Heart left ventricle (tissue), 16 donors: ENCODE measurements at places on chromosomes 7 and 10. TPM values are rescaled to one million over a fixed set of nuclear protein-coding genes. Genes with fewer than 3 reads are reported as not detected.

- DNase-seq, result no peak
Measured at GRCh38 chr10:110118891-110119621, 88.3 kb upstream of the MXI1 start.

GRCh38 chr7:90648834-90649233, 52.7 kb downstream of the CDK14 start:
- no peak for DNase-seq

- no peak for DNase-seq
Measured at GRCh38 chr7:2108501-2109250, 124.1 kb downstream of the MAD1L1 start.

- DNase-seq, result no peak
Measured at GRCh38 chr10:118842843-118843624, 88.3 kb upstream of the CACUL1 start.

DNA sequence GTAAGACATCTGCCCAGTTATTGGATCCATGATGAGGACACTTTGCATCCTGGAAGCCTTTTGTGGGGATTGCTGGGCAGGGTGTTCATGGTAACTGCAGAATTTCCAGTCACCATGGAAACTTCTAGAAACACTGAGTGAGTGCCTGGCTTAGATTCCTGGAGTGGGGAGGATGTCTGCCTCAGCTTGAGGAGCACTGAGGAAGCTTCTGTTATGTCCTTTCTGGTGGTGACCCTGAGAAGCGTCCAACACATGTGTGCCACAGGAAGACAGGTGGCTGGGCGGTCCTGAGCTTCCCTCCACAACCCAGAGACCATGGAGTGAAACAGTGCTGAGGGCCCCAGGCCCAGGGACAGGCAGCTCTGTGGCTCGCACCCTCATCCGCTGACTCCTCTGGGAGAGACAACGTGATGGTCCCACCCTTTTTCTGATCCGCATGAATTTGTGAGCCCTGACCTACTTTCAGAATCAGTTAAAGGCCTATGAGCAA, 191.8 kb upstream of the CXCL12 start:
- DNase-seq, result no peak

GRCh38 chr7:26375726-26376174, 84.1 kb downstream of the SNX10 start:
- no peak for DNase-seq

- DNase-seq, result no peak
Measured at GRCh38 chr7:20865684-20866083, 79.0 kb upstream of the SP8 start.

DNA sequence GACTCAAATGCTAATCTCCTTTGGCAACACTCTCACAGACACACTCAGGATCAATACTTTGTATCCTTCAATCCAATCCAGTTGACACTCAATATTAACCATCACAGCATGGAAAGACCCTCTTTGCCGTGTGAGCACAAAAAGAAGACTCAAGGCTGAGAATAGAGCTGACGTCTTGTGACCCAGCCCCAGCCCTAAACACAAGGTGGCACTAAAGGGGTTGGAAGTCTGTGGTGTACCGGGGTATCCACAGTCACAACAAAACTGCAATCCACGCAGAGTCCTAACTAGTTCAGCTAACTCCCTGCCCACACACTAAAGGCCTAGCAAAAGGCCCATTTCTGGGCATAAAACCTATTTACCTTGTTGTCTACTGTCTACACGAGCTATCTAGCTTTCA, 200.1 kb downstream of the ACTR3B start:
- no peak for DNase-seq

- DNase-seq, result no peak
Measured at GRCh38 chr7:151851145-151851751, 25.7 kb downstream of the PRKAG2 start.

- no peak for DNase-seq
Measured at GRCh38 chr10:97589479-97589878, at the start of gene C10orf62. Gene C10orf62 (plus strand): TSS chr10:97589721. CDS start chr10:97589898, 177 bp downstream.

Gene LDB3
- total RNA-seq, result 976 TPM

Gene CYP2C19
- not detected for total RNA-seq

Gene PRTFDC1
- total RNA-seq, result 6.5 TPM
